Hindlimb muscle (tissue), 1 donor: ENCODE measurements at places on chromosomes 5 and 9. TPM values are rescaled to one million over a fixed set of nuclear protein-coding genes. Genes with fewer than 3 reads are reported as not detected.

TBCA gene
- polyA plus RNA-seq = 216 TPM

ZNF608 gene
- 25.4 TPM for polyA plus RNA-seq

MYMK gene
- polyA plus RNA-seq = 82.7 TPM

CCDC171 gene
- polyA plus RNA-seq = 2.2 TPM

IL33 gene
- 29.6 TPM for polyA plus RNA-seq

FOXI1 gene
- not detected for polyA plus RNA-seq

FGF10 gene
- polyA plus RNA-seq = 4.9 TPM

SHOC1 gene
- polyA plus RNA-seq = 0.26 TPM

TMOD1 gene
- polyA plus RNA-seq = 145 TPM

SLC46A2 gene
- polyA plus RNA-seq = 0.18 TPM

KIF12 gene
- 0.52 TPM for polyA plus RNA-seq

MYO10 gene
- polyA plus RNA-seq = 35.3 TPM

OR1N1 gene
- polyA plus RNA-seq = not detected

EGFLAM gene
- 37.6 TPM for polyA plus RNA-seq

TTC16 gene
- 0.04 TPM for polyA plus RNA-seq

PCA3 gene
- 0.72 TPM for polyA plus RNA-seq

BTNL9 gene
- 29.1 TPM for polyA plus RNA-seq

OGN gene
- 301 TPM for polyA plus RNA-seq

TARS1 gene
- 61.9 TPM for polyA plus RNA-seq

TMEM232 gene
- polyA plus RNA-seq = 1.0 TPM

ADAMTS19 gene
- polyA plus RNA-seq = 15.1 TPM

TNFSF8 gene
- 0.65 TPM for polyA plus RNA-seq

SHISAL2B gene
- not detected for polyA plus RNA-seq

PCDHGB2 gene
- polyA plus RNA-seq = 2.8 TPM

ADRB2 gene
- 1.5 TPM for polyA plus RNA-seq

PCDHGB1 gene
- 0.45 TPM for polyA plus RNA-seq

RMI1 gene
- polyA plus RNA-seq = 8.1 TPM

BHMT2 gene
- polyA plus RNA-seq = 4.9 TPM

CBY3 gene
- 0.61 TPM for polyA plus RNA-seq

NAIF1 gene
- 7.0 TPM for polyA plus RNA-seq

FRRS1L gene
- polyA plus RNA-seq = 0.76 TPM

GARIN3 gene
- polyA plus RNA-seq = not detected

C5 gene
- polyA plus RNA-seq = 6.0 TPM

DCTN3 gene
- 71.7 TPM for polyA plus RNA-seq

PRUNE2 gene
- 10.6 TPM for polyA plus RNA-seq

SCGB3A2 gene
- not detected for polyA plus RNA-seq

AGXT2 gene
- not detected for polyA plus RNA-seq
